Left ventricle myocardium superior (tissue), 1 donor: ENCODE measurements at places on chromosomes 5 and 9.

DNA sequence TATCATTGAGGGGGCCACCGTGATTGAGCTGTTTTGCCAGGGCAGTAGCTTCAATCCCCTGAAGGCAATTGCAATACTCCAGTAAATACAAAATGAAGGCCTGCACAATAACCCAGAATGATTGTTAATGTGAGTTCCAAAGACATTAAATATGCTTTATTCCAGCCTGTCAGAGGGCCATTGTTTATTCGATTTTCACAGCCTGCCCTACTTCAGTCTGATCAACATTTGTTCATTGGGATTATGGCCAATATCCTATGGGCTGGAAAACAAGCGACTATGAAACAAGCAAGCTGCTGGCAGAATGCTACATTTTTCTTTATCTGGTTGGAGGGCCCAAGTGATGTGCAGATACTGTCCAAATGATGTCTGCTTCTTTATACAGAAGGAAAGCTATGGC is 543.1 kb downstream of the TLE1 start:
- no peak for DNase-seq

DNA sequence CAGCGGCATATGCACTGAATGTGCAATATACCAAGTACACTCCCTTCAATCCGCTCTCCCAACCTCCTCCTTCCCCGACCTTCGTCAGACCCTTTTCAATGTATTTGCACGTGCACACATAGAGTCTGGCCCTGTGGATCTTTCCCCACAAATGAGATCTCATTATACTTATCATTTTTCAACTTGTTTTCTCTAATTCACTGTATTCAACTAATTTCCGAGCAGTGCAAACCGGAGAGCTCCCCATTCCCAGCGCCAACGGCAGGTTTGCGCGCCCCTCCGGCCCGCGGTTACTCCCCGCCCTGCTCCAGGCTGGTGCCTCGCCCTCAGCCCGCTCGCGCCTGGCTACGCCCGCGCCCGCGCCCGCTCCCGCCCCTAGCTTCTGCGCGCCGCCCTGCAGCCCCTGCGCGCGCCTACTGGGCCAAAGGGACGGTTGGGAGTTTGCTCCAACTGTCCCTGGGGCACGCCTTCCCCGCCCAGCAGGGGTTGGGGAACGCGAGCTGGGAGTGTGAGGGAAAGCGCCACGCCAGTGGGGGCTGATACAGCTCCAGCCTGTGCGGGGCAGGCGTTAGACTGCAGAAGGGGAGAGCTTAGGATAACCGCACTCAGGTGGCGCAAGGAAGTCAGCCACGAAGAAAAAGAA is 3.3 kb upstream of the CDC20B start:
- peak; percentile 48 for DNase-seq

GRCh38 chr5:36310138-36310537 is 8.4 kb upstream of the RANBP3L start:
- DNase-seq, result no peak

- DNase-seq, result no peak
Measured at GRCh38 chr9:68825762-68826472, 120.9 kb downstream of the PIP5K1B start.

DNA sequence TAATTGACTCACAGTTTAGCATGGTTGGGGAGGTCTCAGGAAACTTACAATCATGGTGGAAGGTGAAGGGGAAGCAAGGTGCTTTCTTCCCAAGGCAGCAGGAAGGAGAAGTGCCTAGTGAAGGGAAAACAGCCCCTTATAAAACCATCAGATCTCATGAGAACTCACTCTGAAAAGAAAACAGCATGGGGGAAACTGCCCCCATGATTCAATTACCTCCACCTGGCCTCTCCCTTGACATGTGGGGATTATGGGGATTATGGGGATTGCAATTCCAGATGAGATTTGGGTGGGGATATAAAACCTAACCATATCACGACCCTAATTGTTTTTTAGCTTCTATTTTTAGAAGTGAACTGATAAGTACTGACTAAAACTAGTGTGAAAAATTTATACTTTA is 1377.5 kb upstream of the DMAC1 start:
- DNase-seq, result no peak

- no peak for DNase-seq
Measured at GRCh38 chr5:106417163-106417562, 1253.6 kb downstream of the EFNA5 start.

DNA sequence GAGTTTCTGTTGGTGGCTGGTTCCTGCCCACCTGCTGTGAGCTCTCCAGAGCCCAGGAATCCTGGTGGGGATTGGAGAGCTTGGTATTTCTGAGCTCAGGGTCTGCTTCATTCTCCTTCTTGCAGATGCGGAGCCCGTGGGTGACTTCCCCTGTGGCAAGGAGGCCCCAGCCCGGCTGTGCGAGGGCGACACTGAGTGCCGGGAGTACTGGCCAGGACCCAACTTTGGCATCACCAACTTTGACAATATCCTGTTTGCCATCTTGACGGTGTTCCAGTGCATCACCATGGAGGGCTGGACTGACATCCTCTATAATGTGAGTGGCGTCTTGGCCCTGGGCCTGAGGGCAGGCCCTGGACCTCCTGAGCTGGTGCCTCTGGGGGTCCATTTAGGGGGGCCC is 39.5 kb downstream of the CACNA1B start:
- DNase-seq, result no peak

- DNase-seq, result peak; percentile 37
Measured at GRCh38 chr9:134314039-134314949, 12.0 kb upstream of the RXRA start.

- no peak for DNase-seq
Measured at GRCh38 chr5:165673499-165673898, 2168.1 kb downstream of the MAT2B start.

DNA sequence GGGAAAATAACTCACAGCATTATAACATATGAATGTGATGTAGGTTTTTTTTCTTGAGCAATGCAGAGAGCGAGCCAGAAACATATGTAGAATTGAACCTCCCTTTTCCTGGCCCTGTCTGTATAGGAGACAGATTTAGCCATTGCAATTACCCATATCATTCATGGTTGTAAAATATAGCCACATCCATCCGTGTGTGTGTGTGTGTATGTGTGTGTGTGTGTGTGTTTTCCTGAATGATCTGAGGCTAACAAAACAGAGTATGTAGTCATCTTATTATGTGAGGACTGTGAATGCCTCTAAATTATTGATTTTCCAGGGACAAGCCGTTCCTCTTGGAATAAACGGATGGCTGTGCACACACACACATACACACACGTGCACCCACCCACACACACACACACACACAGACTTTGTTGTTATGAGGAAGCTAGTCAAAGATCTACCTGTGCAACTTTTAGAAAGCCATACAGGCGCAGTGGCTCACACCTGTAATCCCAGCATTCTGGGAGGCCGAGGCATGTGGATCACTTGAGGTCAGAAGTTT is 11.7 kb upstream of the DENND1A start:
- no peak for DNase-seq

DNA sequence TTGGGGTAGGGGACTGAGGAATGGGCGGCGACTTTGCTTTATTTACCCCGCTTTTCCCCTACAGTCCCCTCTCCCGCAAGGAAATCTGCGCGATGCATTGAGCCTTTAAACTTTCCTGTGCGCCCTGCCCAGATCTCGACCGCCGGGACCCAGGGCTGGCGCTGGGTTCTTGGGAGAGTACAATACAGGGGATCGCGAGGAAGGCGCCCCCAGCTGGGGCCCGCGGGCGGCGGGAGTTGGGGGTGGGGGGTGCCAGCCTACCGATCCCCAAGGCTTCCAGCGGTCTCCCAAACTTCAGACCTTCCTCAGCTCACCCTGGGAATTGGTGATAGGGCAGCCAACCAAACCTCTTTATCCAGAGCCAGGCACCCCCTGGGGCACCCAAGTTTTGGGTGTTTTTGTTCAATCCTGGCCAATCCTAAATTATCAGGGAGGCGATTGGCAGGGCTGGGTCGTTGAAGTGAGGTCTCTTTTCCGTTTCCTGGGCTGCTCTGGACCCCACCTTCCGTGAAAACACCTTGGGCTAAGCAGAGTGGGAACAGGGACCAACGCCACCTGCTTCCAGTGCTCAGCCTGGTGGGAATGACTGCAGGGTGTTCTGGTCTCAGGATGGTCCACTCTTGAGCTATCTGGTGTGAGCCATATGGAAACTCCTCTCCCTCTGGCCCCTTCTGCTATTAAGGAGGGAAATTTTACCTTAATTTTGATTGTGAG is 51.4 kb upstream of the DAB2IP start:
- no peak for DNase-seq

GRCh38 chr9:124281931-124282371 is 24.2 kb downstream of the NEK6 start:
- DNase-seq, result no peak

DNA sequence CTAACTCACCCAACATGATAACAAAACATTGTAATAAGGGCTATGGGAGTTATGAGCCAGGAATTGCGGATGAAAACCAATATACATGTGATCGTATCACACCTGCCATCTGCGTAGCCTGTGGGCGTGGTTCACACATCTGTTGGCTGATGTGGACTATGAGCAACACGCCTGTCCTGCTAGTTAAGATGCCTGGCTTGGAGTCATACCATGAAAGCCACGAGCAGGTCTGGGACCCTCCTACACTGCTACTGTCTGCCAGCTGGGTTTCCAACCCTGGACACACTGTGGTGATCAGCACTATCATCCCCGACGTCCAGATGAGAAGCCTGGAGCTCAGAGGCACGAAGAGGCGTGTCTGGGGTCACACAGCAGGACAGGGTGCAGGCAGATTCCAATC is 40.2 kb downstream of the STK10 start:
- no peak for DNase-seq

GRCh38 chr9:29069376-29069775 is 1496.1 kb upstream of the C9orf72 start:
- no peak for DNase-seq

GRCh38 chr9:122251351-122251750 is 13.3 kb downstream of the RBM18 start:
- DNase-seq, result no peak

GRCh38 chr5:13516195-13516594 is 428.3 kb downstream of the DNAH5 start:
- DNase-seq, result no peak

GRCh38 chr9:86599561-86599960 is 245.4 kb upstream of the TUT7 start:
- no peak for DNase-seq

DNA sequence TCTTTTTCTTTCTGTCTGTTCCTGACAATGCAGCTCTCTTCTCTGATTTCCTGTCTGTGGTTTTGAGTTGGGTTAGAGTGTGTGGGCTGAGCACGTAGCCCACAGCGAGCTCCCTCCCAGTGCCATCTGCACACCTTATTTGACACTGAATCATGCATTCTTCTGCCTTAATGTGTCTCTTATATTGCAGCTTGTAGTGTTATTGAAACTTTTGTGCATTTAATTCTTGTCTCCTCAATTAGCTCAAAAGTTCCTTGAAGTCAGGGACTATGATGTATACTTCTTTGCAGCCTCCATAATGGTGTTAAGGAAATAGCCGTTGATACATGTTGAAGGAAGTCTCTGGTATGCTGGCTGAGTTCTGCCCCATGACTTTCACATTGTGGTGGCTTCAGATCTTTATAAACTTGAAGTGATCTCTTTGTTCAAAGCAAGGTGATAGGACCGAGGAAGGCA is 576.2 kb upstream of the CLINT1 start:
- DNase-seq, result no peak

DNA sequence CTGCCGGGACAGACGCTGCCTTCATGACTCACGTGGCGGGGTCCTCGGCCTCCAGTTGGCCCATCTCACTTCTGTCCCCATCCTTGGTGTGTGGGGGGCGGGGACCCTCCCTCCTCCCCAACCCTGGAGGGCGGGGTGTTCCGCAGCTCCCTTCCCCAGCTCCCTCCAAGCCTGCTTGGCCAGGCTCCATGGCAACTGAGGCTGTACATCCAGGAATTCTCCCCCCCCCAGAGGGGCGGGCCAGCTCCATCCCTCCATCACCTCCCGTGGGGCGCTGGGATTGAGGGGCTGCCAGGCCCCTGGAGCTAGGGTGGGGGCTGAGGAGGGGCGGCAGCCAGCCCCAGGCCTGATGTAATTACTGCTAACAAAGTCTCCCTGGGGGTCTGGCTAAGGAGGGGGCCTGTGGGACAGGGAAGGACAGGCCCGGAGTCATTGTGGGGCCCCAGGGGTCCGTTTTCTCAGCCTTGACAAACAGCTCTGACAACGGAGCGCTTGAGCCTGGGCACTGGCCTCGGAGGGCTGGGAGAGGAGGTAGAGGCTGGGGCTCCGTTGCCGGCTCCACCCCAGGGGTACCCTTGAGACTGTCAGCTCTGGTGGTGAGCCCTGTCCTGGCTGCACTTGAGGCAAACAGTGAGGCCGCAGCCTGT is 8.0 kb downstream of the DIPK1B start:
- peak; percentile 62 for DNase-seq

GRCh38 chr9:6054280-6055099 is 39.1 kb upstream of the RANBP6 start:
- peak; percentile 59 for DNase-seq

GRCh38 chr5:150556859-150557508 is 49.1 kb downstream of the NDST1 start:
- no peak for DNase-seq

GRCh38 chr9:14741369-14741768 is 18.8 kb upstream of the CER1 start:
- no peak for DNase-seq

DNA sequence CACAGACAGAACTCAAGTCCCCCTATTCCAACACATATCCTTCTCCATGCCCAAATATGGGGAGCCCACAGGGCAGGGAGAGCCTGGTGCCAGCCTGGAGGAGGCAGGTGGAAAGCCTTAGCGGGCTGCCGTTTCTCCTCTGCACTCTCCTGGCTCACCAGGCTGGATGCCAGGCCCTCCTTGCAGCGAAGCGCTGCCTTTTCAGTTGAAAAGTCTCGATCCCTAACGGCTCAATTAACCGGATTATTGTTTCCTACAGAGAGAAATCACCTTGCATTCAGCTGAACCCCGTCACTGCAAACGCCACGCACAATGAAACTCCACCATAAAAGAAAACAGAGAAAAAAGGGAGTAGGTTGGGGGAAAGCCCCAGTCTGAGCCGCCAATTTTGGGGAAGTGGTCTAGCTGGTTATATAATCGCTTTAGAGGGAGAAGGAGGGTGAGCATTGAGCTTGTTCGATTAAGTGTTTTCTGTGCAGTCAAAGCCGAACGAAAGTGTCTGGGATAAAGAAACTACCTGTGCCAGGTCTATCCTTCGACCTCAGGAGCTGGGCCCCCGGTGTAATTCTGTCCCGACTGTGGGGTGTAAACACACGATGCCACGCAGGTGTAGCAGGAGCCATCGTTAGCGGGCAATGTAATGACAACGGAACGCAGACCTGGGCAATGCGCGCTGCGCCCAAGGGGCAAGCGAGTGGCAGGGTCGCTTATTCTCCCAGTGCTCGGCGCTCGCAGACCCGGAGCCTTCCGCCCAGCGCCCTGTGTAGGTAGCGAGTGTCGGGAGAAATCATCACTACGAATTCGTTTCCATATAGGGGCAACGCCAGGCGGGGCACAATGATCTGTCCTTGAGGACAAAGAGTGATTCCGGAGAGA is 3.8 kb downstream of the BARHL1 start:
- DNase-seq, result peak; percentile 7

DNA sequence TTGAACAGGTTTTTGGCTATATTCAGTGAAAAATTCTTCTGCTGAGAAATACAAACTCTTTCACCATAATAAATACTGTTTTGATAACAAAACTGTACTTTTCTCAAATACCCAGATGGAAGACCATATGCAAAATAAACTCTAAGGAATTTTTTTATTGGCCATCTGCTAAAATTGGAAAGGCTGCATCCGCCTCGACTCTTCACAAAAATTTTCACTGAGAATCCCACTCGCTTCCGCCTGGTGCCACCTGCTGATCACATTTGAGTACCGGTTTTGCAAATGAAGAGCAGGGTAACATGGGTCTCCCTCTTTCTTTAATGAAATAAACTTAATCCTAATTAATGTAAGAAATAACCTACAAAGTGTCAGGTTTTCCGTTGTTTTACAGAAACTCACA is 76.4 kb downstream of the TTLL11 start:
- no peak for DNase-seq
